ENCODE measurements at places on chromosomes 7 and 10.

GRCh38 chr7:141287936-141288335, 214.1 kb downstream of the TMEM178B start:
- DNase-seq, result no peak

GRCh38 chr10:119500821-119501220, 41.7 kb downstream of the RGS10 start:
- DNase-seq, result no peak

- DNase-seq, result no peak
Observed at GRCh38 chr10:114498413-114499111, 94.3 kb upstream of the AFAP1L2 start.

DNA sequence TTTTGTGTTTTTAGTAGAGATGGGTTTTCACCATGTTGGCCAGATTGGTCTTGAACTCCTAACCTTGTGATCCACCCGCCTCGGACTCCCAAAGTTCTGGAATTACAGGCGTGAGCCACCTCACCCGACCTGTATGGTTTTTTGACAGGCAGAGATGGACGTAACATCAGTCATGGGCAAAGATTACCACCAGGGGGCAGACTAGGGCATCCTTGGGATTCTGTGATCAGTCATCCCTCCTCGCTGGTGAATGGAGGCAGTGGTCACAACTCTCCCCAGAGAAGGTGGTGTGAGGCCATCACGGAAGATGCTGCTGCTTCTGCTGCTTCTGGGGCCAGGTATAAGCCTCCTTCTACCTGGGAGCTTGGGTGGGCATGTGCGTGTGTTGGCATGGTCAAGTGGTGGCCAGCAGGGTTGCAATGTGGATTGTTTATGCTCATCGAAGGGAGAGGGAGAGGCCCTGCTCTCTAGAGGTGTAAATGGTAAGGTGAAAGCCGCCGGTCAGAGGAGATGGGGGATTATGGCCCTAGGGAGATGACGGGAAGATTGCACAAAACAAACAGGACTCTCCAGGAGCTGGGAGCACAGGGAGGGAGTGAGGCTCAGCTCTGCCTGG, 122.7 kb upstream of the PRSS1 start:
- peak; percentile 43 for DNase-seq

- no peak for DNase-seq
Observed at GRCh38 chr7:29935111-29935510, 54.5 kb downstream of the SCRN1 start.

- no peak for DNase-seq
Observed at GRCh38 chr10:129602938-129603535, 136.0 kb downstream of the MGMT start.

- no peak for DNase-seq
Observed at GRCh38 chr10:60384708-60385398, 4.8 kb downstream of the ANK3 start.

DNA sequence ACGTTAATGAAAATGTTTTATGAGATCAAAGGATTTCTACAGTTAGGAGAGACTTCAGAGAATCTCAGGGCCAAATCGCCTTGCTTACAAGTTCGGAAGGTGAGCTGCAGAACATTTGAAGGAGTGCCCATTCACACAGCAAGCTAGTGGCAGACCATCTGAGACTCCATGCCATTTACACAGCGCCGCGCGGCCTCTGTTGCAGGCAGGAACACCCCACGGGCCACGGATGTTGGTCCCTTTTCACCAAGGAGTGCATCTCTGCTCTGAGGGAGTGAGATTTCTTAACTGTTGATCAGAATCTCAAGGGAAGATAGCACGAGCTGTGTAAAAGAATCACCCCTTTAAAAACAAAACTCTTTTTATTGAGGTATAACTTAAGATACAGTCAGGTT, 1.8 kb downstream of the UBE3C start:
- no peak for DNase-seq

GRCh38 chr10:12165999-12166775, 29.5 kb downstream of the NUDT5 start:
- no peak for DNase-seq

DNA sequence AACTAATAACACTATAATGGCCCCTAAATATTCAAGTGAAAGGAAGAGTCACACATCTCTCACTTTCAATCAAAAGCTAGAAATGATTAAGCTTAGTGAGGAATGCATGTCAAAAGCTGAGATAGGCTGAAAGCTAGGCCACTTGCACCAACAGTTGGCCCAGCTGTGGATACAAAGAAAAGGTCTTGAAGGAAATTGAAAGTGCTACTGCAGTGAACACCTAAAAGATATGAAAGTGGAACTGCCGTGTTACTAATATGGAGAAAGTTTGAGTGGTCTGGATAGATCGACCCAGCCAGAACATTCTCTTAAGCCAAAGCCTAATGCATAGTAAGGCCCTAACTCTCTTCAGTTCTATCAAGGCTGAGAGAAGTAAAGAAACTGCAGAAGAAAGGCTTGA, 12.1 kb upstream of the SNX13 start:
- DNase-seq, result no peak

All from CD8-positive, alpha-beta memory T cell (primary cell).